ENCODE measurements at places on chromosomes 1 and 21.

- DNase-seq, result no peak
These were observed 113.8 kb downstream of the DPYD start for GRCh38 chr1:97806996-97807520.

- DNase-seq, result no peak
These were observed 18.2 kb downstream of the MRPS6 start for GRCh38 chr21:34091607-34092006.

DNA sequence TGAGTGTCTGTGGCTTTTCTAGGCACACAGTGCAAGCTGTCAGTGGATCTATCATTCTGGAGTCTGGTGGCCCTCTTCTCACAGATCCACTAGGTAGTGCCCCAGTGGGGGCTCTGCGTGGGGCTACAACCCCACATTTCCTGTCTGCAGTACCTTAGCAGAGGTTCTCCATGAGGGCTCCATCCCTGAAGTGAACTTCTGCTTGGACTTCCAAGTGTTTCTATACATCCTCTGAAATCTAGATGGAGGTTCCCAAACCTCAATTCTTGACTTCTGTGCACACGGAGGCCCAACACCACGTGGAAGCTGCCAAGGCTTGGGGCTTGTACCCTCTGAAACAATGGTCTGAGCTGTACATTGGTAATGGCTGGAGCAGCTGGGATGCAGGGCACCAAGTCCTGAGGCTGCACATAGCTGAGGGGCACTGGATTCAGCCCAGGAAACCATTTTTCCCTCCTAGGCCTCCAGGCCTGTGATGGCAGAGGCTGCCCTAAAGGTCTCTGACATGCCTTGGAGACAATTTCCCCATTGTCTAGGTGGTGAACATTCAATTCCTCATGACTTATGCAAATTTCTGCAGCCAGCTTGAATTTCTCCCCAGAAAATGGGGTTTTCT lies 29.2 kb upstream of the TSNAX start:
- no peak for DNase-seq

- no peak for DNase-seq
These were observed 265.7 kb downstream of the GRIK3 start for GRCh38 chr1:36768486-36769178.

DNA sequence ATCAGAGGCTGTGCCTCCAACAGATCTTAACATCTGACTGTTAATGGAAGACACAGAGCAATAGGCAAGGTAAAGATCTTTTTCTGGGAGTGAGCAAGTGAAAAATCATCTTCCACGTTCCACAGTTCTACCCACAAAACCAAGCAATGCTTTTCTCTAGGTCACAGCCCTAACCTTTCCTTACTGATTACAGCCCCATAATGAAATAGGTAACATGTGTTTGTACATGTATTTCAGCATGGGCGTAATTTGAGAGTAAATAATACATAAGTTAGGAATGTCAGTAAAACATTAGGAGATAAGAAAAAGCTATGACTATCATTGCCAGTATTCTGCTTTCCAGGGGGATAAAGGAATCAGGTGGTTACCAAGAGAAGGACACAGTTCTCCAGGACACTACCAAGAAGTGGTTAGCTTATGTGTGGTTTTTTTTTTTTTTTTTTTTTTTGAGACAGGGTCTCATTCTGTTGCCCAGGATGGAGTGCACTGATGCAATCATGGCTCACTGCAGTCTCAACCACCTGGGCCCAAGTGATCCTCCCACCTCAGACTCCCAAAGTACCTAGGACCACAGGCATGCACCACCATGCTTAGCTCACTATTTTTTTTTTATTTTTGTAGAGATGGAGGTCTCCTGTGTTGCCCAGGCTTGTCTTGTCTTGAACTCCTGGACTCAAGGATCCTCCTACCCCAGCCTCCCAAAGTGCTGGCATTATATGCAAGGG lies 72.0 kb downstream of the DAP3 start:
- no peak for DNase-seq

DNA sequence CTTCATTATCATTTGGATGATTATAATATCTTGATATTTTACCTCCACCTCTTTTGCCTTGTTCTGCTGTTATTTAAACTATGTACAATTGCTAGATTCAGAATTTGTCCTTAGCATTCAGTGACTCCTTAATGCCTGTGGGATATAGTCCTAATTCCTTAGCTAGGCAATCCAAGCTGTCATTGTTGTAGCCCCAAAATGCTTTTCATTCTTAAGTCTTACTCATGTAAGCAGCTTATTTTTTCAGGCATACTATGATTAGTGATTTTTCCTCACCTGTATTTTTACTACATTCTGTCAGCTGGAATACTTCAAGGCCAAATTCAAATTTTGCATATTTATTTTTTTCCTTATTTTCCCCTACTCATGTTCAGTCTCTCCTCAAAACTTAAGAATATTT lies 13.4 kb downstream of the PKN2 start:
- DNase-seq, result no peak

- DNase-seq, result no peak
These were observed 11.8 kb downstream of the TMEM240 start for GRCh38 chr1:1528301-1529267.

DNA sequence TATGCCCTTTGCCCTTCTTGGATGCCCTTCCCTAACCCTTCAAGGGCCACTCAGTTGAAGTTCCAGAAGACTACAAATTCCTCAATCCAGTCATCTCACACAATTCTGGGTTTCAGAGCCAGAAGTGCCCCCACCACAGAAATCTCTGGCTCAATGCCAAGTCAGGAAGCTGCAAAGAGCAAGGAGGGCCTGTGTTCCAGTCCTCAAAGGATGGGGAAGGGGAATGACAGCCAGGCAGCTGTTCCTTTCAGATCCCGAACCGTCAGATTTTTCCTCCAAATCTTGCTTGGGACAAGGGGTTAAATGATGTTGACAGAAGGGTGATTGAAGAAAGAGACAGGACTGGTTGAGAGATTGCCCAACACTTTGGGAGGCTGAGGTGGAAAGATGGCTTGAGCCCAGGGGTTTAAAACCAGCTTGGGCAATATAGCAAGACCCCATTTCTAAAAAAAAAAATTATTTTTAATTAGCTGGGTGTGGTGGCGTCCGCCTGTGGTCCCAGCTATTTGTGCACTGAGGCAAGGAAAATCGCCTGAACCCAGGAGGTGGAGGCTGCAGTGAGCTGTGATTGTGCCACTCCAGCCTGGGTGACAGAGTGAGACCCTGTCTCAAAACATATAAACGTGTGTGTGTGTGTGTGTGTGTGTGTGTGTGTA lies 716 bp upstream of the HPDL start:
- DNase-seq, result no peak

- DNase-seq, result no peak
These were observed 21.2 kb upstream of the TMEM61 start for GRCh38 chr1:54959241-54959640.

DNA sequence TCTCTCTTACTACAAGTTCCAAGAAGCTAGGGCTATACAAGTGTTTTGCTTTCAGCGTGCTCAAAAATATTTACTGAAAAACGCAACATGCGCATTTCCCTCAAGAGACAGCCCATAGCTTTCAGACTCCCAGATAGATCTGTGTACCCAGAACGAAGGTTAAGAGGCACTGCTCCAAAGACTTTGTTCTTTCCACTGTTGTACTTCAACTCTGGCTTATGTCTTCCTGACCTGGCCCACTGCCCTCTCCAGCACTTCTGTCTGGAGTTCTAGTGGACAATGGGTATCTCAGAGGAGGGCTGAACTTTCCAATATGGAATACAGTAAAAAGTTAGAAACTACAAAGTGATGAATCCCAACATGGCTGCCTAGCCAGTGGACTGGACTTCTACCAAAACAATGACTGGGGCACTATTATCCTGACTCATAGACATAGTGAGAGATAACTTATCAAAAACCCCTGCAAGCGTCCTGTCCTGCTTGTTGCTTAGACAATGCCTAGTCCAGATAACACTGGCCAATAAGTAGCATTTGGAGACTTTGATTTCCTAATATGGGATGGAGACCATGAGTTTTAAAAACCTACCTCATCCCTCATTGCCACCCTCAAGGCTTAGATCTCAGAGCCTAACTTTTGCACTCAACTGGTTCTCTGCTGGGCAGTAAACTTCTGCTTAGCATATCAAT lies 8.8 kb upstream of the ADAR start:
- no peak for DNase-seq

DNA sequence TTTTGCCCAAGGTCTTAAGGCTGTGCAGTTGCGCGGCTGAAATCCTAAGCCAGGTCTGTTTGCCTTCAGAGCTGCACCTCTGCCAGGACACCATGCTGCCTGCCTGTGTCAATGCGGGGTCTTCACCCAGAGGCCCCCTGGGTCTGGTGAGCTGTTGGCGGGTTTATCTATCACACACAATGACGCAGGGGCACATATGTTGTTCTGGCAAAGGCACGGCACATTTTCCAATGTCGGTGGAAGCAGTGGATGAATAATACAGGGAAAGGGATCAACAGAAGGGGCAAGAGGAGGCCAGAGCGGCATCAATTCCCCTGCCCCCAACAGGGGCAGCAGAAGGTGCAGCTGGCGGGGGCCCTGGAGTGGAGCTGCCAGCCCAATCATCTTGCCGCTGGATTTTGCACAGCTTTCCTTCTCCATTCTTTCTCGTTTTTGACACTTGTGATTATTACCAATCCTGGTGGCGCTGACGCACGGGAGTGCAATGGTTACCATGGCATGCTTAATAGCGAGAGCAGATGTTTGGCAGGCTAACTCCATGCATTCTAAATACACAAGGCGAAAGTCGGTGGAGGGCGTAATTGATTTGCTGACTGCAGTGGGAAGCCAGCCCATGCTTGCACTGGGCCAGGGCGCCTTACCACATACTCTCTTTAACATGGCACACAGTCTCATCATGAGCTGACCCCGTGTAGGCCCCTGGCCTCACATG lies 45.8 kb upstream of the CYP2J2 start:
- DNase-seq, result no peak

DNA sequence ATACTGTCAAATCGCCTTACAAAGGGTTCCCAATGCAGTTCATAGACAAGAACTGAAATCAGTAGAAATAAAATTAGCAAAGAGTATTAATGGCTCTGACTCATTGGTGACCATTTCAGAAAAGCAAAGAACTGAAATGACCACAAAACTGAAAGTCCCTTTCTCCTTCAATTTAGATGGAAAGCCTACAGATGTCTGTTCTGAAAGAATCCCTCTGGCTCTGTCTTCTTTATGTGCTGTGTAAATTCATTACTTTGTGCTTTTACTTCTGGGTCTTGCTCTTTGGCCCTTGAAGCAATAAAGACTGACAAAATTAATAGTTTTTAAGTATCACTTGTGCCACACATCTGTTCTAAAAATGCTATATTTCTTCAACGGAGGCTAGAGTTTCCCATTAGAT lies 62.7 kb upstream of the GPR89A start:
- DNase-seq, result no peak

- DNase-seq, result no peak
These were observed 81.8 kb downstream of the LAMC2 start for GRCh38 chr1:183267646-183268431.

DNA sequence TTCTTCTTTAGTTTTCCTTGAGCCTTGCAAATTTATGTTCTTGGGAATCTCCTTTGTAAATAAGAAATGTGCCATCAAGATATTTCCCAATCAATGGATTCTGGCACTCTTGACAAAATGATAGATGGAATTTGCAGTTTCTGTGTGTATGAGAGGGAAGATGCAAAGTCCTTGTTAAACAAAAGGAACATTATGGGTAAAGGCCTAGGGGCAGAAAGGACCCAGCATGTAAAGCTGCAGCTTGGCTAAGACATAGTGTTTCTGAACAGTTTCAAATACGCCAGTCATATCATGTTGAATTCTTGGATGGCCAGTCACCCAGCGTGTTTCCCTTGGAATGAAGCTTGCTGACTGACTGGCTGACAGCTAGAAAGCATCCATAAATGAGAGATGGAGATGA lies 210.8 kb downstream of the NFIA start:
- DNase-seq, result no peak

- DNase-seq, result peak; percentile 17
These were observed 660 bp downstream of the GCLM start for GRCh38 chr1:93908394-93909145.

DNA sequence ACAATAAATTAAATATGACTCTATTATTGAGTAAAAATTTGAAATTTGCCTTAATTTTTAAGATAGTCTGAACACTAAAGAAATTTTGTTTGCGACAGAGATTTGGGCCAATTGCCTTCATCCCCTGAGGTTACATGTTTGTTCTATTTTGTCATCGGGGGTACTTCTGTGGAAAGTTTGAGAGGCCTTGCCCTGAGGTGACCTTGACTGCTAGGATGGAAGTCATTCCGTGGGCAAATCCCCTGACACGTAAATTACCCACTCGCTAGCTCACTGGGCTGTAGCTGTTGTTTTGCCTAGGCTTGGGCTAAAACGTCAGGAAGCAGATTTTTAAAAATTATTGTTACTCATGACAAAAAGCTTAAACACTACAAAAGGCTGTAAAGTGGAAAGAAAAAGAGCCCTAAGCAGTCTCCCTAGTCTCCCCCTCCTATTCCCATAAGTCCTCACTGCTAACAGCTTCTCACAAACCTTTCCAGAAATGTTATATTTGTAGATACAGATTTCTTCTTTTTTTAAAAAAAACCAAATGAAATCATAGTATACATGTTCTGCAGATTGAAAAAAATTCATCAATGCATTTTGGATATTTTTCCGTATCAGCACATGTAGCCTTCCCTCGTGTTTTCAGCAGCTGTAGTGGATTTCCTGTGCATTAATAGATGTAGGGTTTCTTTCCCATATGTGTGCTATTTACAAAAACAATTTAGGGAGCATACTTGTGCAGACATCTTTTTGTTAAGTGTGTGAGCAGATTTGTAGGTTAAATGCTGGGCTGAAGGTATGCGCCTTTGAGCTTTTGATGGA lies 142.7 kb downstream of the MRPS6 start:
- DNase-seq, result no peak

GRCh38 chr1:228160201-228160761 lies 5.3 kb upstream of the IBA57 start:
- no peak for DNase-seq

DNA sequence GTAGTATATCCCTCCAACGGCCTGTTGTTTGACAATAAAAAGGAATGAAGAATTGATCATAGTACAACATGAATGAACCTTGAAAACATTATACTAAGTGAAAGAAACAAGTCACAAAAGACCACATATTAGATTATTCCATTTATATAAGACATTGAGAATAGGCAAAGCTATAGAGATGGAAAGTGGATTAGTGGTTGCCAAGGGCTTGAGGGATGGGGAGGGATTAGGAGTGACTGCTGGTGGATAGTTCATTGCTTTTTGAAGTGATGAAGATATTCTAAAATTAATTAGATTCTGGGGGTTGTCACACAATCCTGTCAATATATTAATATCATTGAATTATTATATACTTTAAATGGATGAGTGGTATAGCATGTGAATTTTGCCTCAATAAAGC lies 142.5 kb upstream of the DPT start:
- DNase-seq, result no peak

Data from stimulated activated CD8-positive, alpha-beta memory T cell treated with anti-CD3 and anti-CD28 coated beads, Interleukin-2, amount 100 ng/mL, for 48 hours (primary cell).